Dermis blood vessel endothelial cell (primary cell): ENCODE measurements at places on chromosomes 13 and 19. TPM values are rescaled to one million over a fixed set of nuclear protein-coding genes. Genes with fewer than 3 reads are reported as not detected.

The CABP5 gene
- not detected in 2 replicates for total RNA-seq

DNA sequence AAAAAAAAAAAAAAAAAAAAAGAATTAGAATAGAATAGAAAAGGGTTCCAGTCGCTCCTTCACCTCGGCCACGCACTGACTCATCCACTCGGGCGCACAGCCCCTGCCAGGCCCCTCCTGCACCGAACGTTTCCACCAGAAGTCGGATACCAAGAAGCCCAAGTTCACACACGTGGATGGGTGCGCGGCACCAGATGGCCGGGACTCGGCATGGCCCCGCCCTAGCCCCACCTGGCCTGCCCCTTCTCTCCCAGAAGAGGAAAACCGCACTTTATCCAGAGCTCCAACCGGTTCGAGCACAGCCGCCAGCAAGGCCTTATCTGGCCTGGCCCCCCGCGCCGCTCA lies 5.9 kb downstream of the PRR36 start:
- no peak for DNase-seq

The JUND gene
- 122 and 173 TPM in 2 replicates for total RNA-seq

DNA sequence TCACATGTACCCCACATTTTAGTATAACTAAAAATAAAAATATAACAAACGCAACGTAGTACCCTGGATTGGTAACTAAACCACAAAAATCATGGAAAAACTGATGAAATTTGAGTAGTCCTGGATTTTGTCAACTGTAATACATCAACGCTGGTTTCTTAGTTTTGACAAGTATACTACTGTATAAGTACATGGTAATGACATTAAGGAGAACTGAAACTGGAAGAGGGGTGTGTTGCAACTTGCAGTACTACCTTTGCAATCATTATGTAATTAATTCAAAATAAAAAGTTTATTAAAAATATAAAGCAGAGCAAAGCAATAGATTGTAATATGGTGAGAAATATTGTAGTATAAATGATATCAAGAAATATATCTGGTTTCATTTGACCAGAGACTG lies 1158.0 kb upstream of the SPRY2 start:
- DNase-seq: no peak

GRCh38 chr13:23651887-23652286 lies 81.7 kb downstream of the TNFRSF19 start:
- no peak for DNase-seq

The LENG1 gene
- total RNA-seq: 6.8 and 7.8 TPM in 2 replicates

The KLF5 gene
- 1.0 and 1.2 TPM in 2 replicates for total RNA-seq

- no peak for DNase-seq
Observed at GRCh38 chr19:8575467-8575997, 1.7 kb downstream of the MYO1F start.

DNA sequence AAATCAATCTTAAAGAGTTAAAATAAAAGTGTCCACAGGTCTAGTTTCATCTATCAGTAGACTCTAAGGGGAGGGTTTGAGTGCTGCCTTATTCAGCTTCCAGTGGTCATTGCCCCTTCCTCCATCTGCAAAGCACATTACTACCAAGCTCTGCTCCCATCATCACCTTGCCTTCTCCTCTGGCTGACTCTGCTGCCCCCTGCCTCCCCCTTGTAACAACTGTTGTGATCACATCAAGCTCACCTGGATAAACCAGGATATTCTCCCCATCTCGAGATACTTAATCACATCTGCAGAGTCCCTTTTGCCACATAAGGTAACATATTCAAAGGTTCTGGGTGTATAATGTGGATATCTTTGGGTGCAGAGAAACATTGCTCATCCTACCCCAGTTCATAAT lies 43.3 kb upstream of the GPC6 start:
- no peak for DNase-seq
